ENCODE measurements at places on chromosomes 7 and 10.

DNA sequence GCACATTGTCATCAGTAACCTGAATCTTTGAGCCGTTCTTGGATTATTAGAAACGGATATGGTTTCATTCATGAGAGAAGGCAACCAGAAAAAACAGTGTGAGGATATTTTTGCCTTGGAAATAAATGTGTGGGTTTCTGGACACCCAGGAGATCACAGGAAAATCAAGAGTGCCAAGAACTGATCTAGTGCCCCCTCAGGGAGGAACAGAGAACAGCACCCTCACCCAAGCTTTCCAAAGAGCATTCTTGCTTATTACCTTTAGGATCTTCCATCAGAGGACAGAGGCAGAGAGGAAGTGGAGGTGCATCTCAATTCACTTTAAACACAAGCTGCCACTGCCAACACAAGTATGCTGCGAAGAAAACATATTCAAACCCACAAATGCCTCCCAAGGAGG, 851.5 kb upstream of the COBL start:
- DNase-seq, result no peak

DNA sequence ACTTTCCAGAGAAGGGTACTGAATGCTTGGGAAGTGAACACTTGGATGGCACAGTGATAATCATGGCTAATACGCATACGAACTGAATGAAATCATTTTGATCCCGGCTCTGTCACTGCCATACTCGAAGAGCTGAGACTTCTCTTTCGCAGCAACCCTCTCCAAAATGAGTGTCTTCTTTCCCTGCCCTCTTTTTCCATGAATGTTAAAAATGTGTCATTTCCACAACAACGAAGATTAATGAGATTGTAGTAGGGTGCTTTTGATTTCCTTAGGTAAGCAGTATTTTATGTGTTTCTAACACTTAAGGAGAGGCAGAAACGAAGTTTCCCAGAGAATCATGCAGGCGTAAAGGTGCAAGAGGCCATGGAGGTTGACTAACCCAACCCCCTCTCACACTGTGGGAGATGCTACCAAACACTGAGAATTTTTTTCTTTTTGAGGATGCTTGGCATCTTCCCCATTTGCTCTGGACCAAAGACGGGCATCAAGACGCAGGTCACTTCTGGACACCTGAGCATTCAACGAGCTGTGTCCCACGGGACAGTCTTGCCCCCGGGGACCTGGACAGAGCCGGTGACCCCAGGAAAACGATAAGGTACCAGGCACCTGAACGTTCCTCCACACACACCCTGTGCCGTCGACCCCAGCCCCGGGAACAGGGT, 823 bp downstream of the COPG2 start:
- DNase-seq, result no peak

GRCh38 chr10:59303018-59303417, 59.3 kb downstream of the FAM13C start:
- DNase-seq, result no peak

- DNase-seq, result no peak
Observed at GRCh38 chr10:60424971-60425370, 35.3 kb upstream of the ANK3 start.

DNA sequence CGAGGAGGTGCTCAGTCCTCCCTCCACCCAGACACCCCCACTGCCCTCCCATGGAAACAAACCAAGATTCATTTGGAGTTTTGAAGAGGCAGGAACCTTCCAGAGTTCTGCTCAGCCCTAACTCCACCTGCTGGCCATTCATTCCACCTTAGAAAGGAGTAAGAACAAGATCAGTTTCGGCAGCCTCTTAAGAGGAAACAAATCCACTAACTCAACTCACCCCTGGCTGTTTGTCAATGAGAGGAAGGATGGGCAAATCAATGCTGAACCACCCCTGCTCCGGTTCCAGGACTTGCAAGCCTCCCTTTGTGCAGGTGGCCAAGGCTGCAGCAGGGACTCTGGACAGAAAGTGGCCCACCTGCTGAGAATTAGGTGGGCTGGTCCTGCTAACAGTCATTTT, 26.2 kb downstream of the CCDC3 start:
- DNase-seq, result peak; percentile 23

DNA sequence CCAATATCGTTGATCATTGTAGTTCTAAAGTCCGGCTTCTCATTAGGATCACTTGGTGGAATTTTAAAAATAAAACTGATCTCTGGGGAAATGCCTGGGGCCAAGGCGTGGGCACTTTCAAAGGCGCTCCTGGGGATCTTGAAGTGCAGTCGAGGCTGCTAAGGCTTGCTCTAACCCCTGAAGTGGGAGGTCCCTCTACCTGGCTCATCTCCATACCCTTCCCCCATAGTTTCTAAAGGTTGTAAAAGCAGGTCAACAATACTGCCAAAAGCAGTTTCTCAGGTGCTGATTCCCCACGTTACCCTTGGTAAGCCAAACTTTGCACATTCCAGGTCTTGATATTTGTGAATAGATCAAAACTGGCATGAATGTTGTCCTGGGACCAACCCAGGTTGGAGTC, 79.0 kb upstream of the SP8 start:
- no peak for DNase-seq

DNA sequence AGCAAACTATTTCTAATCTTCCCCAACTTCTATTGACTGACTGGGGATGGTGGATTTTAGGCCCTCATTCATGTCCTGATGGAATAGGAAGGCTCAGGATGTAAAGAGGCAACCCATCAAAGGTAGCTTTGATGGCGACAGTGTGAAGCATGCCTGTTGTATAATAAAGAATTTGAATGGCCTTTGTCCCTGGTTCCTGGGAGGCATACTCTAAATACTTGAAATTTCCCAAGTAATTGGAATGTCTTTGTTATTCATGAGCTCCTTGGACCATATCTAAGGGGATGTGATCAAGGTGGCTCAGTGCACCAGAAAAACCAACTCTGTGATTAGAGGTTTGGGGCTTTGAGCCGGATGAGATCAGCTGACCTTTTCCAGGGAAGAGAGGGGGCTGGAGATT, 264.5 kb upstream of the NEBL start:
- DNase-seq, result no peak

DNA sequence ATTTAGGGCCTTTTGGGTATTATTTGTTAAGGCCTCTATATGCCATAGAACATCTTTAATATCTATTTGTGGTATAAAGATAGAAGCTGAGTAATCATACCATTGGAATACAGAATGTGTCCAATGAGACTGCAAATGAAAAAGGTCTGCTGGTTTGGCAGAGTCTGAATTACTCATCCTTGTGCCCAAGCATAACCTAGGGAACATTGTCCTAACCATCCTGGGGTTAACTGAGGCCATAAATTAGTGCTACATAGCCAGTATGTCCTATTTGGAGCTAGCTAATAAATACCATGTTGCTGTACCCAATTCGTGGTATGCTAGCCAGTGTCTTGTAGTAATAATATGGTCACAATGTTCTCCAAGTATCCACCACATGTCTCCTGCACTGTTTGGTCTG, 117.1 kb downstream of the ANKRD26 start:
- no peak for DNase-seq

- no peak for DNase-seq
Observed at GRCh38 chr10:125142946-125143345, 17.4 kb downstream of the CTBP2 start.

DNA sequence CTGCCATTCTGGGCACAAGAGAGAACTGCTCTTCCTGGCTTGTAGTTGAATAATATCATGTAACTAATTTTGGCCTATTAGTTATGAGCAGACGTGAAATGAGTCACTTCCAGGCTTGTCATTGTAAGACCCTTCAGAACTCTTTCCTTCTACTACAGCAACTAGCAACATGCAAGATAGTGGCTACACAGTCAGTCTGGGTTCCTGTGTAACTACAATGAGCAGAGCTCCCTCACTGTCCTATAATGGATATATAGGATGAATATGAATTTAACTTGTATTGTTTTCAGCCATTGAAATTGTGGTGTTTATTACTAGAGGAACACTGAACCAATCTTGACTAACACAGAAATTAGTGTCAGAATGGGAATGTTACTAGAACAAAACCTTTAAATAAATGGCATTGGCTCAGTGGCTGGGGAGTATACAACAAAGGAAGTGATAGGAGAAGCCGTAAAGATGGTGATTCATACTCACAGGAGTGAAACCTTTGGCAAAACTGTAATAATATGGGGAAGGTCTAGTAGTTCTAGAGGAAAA, 2.9 kb upstream of the MTPN start:
- no peak for DNase-seq

- DNase-seq, result no peak
Observed at GRCh38 chr7:92964141-92964540, 127.8 kb upstream of the CDK6 start.

GRCh38 chr10:51733057-51733456, 33.7 kb upstream of the CSTF2T start:
- DNase-seq, result no peak

DNA sequence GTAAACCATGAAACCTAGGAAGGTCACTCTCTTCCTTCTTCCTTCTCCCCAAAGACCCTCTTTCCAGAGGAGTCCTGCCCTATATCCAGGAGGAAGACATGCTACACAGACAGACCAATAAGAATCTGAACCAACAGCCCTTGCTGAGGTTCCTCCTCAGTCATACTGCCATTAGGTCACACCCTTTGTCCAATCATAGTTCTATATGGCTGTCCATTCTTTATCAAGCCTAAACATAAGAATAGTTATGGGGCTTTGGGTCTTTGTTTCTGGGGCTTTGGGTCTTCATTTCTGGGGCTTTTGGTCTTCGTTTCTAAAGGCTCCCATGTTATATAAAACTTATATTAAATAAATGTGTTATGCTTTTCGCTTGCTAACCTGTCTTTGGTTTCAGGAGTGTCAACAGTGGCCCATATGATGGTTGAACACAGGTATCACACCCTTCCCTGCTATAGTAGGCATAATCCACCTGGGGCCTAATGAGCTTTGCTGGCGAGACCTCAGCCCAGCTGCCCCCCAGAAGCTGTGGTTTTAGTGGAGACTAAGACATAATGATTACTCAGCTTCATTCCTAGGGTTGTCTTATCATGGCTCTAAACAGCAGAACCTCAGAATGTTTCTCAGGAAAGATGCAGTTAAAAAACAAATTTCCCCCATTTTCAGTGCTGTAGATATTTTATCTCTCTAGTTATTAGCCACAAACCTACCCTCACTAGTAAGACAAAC, 91.6 kb downstream of the ELMO1 start:
- DNase-seq, result no peak

GRCh38 chr7:26365077-26365900, 73.6 kb downstream of the SNX10 start:
- peak; percentile 54 for DNase-seq

- DNase-seq, result no peak
Observed at GRCh38 chr7:106371629-106372028, 86.8 kb upstream of the NAMPT start.

GRCh38 chr10:132551808-132552130, 14.2 kb downstream of the INPP5A start:
- DNase-seq, result no peak

GRCh38 chr7:147711447-147711846, 879.1 kb upstream of the C7orf33 start:
- no peak for DNase-seq

- peak; percentile 47 for DNase-seq
Observed at GRCh38 chr7:123748171-123748733, 551 bp downstream of the WASL start.

DNA sequence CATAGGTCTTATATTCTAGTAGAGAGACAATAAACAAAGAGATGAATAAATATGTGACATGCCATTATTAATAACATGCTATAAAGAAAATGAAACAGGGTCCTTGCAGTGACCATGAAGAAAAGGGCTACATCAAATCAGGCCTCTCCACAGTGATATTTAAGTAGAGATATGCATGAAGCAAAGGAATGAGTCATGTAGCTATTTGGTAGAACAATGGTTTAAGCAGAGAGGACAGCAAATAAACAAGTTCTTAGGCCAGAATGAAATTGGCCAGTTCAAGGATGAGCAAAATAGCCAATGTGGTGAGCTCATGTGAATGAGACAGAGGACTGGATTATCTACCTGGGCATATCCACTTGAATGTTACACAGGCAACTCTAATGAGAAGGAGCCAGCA, 172.2 kb upstream of the FERD3L start:
- no peak for DNase-seq

DNA sequence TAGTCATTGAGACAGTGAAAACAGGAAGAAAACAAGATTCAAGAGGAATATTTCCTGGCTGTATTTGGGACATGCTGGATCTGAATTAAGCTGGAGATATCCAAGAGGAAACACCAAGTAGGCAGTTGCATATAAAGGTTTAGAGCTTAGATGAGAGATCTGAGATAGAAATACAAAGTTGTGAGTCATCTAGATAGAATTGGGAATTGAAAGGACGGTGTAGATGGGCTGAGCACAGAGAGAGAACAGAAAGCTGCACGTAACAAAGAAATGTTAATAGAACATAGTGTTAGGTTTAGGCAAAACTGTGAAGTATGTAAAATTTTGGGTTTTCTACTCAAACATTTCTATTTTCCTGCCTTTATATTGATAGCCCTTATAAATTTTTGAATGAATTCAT, 218.5 kb upstream of the TMEM196 start:
- DNase-seq, result no peak

- peak; percentile 89 for DNase-seq
Observed at GRCh38 chr7:100837099-100837836, 9.9 kb upstream of the EPHB4 start.

DNA sequence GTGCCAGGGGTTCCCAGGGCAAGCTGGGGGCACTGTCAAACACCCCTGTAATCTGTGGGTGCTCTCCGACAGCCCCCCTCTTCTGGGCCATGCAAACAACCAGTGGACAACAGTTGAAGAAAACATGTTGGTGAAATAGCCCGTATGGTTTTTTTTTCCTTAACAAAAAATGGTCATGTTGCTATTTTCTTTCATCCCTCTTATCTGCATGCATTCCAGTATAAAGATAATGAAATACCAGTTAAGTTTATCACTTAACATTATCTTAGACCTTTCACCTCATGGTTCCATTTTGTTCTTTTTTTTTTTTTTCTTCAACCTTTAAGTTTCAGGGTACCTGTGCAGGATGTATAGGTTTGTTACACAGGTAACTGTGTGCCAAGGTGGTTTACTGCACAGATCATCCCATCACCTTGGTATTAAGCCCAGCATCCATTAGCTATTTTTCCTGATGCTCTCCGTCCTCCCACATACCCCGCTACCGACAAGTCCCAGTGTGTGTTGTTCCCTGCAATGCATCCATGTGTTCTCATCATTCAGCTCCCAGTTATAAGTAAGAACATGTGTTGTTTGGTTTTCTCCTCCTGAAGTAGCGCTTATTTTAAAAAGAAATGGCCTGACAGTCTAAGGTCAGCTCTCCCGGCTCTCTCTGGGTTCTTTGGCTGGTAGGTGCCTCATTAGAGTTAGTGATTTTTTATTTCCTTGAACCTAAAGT, 110.1 kb downstream of the NRP1 start:
- no peak for DNase-seq

- DNase-seq, result no peak
Observed at GRCh38 chr7:110595694-110596093, 495.2 kb upstream of the LRRN3 start.
